ENCODE measurements at places on chromosomes 13 and 19.

GRCh38 chr19:2180881-2181632, 17.3 kb downstream of the DOT1L start:
- DNase-seq = no peak

- peak; percentile 22 for DNase-seq
Observed at GRCh38 chr19:8158411-8159074, 9.2 kb upstream of the FBN3 start.

- no peak for DNase-seq
Observed at GRCh38 chr19:56146904-56147303, 5.8 kb downstream of the ZNF444 start.

DNA sequence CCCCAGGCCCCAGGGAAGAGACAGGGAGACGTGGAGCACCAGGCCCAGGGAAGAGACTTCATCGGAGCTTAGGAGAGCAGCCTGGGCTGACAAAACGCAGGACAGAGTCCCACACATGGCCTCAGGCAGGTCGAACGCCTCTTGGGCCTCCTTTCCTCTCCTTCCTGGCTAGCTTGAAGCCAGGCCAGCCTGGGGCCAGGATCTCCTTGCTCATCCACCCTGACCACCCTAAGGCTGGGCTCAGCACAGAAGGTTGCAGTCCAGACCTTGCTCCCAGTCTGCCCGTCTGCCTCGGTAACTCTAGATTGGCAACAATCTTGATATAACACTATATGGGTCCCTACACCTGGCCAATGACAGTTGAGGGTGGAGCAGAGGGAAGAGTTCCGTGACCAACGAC, 10.1 kb downstream of the PPP6R1 start:
- no peak for DNase-seq

- peak; percentile 67 for DNase-seq
Observed at GRCh38 chr13:75537401-75538365, at the start of gene COMMD6. TSS of gene COMMD6 (minus strand) at chr13:75537841. CDS start at chr13:75537805, 36 bp downstream.

DNA sequence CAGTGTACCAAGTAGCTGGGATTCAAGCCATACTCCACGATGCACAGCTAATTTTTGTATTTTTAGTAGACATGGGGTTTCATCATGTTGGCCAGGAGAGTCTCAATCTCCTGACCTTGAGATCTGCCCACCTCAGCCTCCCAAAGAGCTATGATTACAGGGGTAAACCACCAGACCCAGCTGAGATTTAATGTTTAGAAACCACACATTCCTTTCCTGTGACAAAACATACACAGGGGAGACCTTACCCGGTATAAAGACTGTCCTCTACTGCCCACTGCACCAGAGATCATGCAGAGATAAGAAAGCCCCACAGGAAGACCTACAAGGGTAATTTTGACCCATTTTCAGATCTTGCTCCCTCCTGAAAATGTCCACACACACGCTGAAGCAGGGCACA, 22.8 kb upstream of the ZNF83 start:
- no peak for DNase-seq
